ENCODE measurements at places on chromosomes 1 and 21.
A peak's percentile ranks its signal among the peaks of the same experiment; 100 is the strongest.

- no peak for DNase-seq
These were observed 9.0 kb downstream of the ARHGEF16 start for GRCh38 chr1:3463408-3463863.

GRCh38 chr21:42836402-42836666 lies 43.0 kb downstream of the WDR4 start:
- no peak for DNase-seq

- DNase-seq: no peak
These were observed 118.0 kb upstream of the IPO9 start for GRCh38 chr1:201710632-201711597.

- DNase-seq: no peak
These were observed 39.7 kb upstream of the SLC2A1 start for GRCh38 chr1:42998386-42998785.

DNA sequence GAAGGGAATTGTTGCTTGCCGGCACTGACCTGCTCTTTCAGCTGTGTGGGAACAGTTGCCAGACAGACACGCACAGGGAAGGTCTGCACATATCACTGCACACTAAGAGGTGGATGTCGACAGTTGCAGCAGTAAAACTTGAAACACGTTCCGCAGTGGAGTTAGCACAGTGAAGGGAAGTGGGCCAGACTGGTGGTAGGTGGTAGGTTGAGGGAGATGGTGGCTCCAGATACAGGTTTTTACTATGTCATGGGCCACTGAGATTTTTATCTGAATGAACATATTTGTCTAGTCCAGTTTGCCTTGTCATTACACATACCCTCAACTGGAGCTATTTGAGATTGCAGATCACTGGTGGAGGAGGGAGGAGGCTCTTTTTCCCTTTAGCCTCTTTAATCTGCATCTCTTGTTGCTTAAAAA lies 13.5 kb downstream of the MRPS6 start:
- no peak for DNase-seq

GRCh38 chr1:31373056-31373896 lies at the start of gene FABP3:
Gene FABP3, minus strand, starts transcription at chr1:31373076. Its CDS starts 62 bp downstream, at chr1:31373014.
- peak; percentile 77 for DNase-seq

DNA sequence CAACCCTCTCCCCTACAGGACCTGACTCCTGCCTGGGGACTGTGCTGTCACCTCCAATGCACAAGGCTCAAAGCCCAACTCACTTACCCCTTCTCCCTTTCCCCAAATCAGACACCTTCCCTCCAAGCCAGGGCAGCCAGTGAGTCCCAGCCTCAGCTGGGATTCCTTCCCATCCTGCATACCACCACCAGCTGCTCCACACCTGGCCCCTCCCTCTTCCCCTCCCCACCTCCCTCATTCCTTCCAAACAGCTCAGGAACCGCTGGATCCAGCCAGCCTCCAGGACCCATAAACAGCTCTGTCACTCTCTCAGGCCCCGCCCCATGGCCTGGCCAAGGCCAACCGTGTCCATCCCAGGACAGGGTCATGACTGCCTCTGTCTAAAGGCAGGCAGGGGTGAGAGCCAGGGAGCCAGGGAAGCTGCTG lies 41.4 kb downstream of the ACOT7 start:
- no peak for DNase-seq

- no peak for DNase-seq
These were observed 873.1 kb upstream of the TMPRSS15 start for GRCh38 chr21:19276665-19277064.

DNA sequence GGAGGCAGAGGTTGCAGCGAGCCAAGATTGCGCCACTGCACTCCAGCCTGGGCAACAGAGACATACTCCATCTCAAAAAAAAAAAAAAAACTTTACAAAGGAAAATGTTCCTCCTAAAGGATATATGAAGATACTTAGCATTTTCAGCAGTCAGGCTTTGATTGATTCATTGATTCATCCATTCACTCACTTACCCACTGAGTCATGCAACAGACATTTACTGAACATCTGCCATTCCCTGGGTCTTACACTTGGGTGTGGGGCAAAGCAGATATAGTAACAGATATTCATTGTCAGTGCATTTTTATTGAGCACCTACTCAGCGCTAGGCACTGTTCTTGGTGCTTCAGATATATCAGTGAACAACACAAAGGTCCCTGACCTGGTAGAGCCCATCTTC lies 5.6 kb upstream of the LACTBL1 start:
- no peak for DNase-seq
